Occipital lobe (tissue), 3 donors: ENCODE measurements at places on chromosomes 12 and 14.

DNA sequence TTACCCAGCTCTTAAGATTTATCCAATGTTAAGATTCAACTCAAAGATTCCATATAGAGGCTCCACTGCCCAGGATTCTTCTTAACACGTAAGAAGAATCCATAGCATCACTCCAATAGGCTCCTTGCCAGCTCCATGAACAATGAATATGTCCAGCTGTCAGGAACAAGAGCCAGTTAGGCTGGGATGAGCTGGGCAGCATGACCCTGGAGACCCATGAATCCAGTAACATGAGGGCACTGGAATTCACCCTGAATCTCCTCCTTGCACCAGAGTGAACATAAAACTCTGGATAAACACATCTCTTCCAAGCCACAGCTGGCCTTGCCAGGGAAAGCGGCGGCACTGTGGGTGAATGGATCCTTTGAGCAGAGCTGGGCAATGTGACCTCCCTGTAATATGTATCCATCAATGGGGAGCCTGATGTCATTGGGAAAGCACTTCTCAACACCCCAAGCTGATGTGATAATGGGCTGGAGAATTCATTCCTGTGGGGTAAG is 24.4 kb upstream of the TC2N start:
- DNase-seq = peak; percentile 58

GRCh38 chr12:90984114-90984513 is 20.7 kb downstream of the EPYC start:
- DNase-seq = no peak

DNA sequence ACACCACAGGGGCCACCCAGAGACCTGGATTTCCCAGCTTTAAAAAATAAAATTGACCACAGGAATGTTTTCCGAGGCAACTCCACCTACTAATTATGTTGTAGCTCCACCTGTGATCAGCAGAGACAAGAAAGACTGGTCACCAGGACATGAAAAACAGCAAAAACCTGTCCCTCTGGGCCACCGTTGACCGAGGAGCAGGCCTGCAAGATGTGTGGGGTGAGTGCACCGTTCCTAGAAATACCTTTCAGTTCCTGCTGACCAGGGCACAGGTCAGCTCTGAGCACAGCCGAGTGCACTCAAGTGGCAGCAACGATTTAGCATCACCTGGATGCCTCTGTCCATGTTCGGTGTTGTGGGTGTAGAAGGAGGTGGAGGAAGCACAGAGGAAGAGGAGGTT is 16.9 kb downstream of the FZD10 start:
- no peak for DNase-seq

DNA sequence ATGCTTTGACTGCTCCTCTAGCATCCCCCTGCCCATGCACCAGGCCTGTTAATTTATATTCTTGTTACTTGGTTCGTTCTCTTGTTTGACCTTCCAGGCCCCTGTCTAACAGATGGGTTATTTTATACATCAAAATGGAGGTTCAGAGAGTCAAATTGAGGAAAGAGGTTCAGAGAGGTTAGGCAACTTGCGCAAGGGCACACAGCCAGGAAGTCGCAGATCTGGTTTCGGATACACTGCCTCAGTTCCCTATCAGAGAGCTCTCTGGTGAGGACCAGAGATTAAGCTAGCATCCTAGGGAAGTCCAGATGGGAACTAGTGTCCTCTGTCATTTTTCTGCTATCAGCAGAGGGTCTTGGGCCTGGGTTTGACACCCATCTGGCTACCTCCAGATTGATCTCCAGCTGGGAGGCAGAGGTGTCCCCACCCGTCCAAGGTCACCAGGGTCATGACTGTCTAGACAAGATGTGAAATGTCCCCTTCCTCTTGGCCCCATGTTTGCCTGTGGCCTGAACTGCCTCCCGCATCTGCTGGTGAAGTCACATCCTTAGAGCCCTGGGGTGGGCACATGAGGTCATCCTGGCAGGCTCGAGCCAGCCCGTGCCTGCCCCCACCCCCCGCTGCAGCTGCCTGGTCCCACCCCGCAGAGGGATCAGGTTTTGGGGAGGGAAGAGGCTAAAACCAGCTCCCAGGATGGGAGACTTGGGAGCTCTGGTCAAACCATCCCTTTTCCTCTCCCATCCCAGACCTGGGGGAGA is 84.3 kb upstream of the NCOR2 start:
- DNase-seq = no peak

- DNase-seq = no peak
Measured at GRCh38 chr14:85280074-85280473, 249.9 kb upstream of the FLRT2 start.

- DNase-seq = no peak
Measured at GRCh38 chr12:96501133-96501761, 11.9 kb downstream of the CFAP54 start.

- DNase-seq = no peak
Measured at GRCh38 chr14:24909523-24910302, 140.2 kb downstream of the STXBP6 start.

DNA sequence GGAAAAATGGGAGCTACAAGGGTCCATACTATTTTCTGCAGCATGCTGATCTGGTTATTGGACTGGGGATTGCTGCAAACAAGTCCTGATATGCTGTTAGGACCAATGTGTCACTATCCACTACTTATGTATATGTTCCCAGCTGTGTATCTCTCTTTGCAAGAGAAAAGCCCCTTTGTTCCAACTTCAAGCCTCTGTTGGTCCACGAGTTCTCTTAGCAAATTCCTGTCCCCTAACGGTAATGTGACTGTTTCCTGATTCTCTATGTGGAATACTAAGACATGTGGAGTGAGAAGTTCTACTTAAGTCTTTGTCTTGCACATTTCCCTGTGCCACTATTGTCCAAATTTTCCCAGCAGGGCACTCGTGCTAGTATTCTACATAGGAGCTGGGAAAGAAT is 557.7 kb downstream of the FSCB start:
- no peak for DNase-seq

DNA sequence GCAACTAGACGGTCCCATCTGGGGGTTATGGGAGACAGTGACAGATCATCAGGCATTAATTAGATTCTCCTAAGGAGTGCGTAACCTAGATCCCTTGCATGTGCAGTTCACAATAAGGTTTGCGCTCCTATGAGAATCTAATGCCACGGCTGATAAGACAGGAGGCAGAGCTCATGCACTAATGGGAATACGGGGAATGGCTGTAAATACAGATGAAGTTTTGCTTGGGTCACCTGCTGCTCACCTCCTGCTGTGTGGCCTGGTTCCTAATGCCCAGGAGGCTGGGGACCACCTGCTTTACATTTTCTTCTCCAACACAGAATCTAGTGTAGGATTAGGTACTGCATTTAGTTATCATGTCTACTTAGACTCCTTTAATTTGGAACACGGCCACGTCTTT is 49.7 kb upstream of the SAV1 start:
- DNase-seq = no peak

DNA sequence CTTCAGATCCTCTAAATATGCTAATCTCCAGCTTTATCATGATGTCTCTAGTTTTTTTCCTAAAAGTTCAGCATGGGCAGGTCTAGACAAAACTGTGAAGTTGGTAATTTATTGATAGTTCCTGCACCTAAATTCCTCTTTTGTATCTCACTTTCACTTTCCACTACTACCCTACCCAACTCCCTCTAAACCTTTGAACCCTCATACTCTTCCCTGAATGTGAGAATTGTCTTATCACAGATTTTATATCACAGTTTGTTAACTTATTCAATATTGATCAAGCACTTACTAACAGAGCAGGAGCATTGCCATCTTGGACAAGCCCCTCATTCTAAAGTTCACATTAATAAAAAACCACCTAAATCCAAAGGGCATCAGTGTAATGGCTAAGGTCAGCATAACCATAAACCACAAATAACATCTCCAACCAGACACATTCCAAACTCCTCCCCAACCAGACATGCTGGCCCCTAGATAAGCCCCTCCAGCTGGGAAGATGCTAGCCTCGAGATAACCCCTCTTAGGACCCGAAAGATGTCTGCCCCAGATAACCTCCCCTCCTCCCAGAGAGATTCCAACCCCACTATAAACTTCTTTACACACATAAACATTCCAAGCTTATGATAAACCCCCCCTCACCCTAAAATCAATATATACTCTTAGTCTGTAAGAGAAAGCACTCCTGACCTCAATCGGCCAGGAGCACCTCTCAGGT is 78.7 kb downstream of the FSCB start:
- DNase-seq = no peak

GRCh38 chr12:62191491-62192179 is 68.6 kb upstream of the USP15 start:
- DNase-seq = peak; percentile 28

- no peak for DNase-seq
Measured at GRCh38 chr12:22810036-22810435, 185.1 kb downstream of the ETNK1 start.

- DNase-seq = no peak
Measured at GRCh38 chr12:48994224-48995085, 4.7 kb downstream of the DDN start.

GRCh38 chr14:94016446-94016976 is 9.6 kb upstream of the OTUB2 start:
- no peak for DNase-seq
